ENCODE measurements at places on chromosomes 13 and 19.
A peak's percentile ranks its signal among the peaks of the same experiment; 100 is the strongest.

- no peak for DNase-seq
Measured at GRCh38 chr19:14516746-14517438, 1.3 kb downstream of the DNAJB1 start.

DNA sequence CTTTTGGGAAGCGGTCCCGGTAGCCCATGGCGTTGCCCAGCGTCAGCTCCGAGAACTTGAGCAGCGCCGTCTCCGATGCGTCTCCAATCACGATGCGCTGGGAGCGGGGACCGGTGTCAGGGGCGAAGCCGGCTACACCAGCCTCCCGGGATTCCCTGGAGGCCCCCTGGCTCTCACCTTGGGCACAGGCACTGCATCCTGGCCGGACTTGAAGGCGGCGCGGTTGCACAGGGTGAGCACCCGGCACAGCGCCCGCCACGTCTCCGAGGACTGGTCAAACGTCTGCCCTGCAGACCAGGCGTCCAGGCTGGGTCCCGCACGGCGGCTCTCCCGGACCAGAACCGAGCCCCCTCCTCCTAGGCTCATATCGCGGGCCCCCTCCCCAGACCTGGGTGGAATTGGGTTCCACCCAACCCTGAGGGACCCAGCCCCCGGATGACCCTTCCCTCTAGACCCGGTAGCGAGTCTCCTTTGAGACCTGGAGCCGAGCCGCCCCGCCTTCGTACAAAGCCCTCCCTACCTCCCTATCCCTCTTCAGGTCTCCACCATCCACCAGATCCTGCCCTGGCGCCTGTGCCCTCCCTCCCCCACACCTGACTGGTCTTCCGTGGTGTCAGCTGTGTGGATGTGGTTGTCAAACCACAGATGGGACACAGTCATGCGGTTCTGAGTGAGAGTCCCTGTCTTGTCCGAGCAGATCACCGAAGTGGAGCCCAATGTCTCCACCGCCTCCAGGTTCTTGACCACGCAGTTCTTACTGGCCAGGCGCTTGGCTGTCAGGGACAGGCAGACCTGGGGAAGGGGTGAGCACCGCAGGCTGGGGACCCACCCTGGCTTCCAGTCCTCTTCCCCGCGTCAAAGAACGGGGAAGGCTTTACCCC is 4.8 kb downstream of the ATP4A start:
- no peak for DNase-seq

GRCh38 chr13:26531742-26532141 is 25.7 kb upstream of the WASF3 start:
- DNase-seq = no peak

- DNase-seq = no peak
Measured at GRCh38 chr13:110506396-110506795, 55.1 kb downstream of the RAB20 start.

GRCh38 chr13:110458594-110459365 is 102.7 kb downstream of the RAB20 start:
- no peak for DNase-seq

- peak; percentile 11 for DNase-seq
Measured at GRCh38 chr19:44657211-44657921, 13.7 kb downstream of the PVR start.

All from DMS79 (cell line).